Skeletal muscle cell (primary cell): ENCODE measurements at places on chromosomes 3 and 15.

DNA sequence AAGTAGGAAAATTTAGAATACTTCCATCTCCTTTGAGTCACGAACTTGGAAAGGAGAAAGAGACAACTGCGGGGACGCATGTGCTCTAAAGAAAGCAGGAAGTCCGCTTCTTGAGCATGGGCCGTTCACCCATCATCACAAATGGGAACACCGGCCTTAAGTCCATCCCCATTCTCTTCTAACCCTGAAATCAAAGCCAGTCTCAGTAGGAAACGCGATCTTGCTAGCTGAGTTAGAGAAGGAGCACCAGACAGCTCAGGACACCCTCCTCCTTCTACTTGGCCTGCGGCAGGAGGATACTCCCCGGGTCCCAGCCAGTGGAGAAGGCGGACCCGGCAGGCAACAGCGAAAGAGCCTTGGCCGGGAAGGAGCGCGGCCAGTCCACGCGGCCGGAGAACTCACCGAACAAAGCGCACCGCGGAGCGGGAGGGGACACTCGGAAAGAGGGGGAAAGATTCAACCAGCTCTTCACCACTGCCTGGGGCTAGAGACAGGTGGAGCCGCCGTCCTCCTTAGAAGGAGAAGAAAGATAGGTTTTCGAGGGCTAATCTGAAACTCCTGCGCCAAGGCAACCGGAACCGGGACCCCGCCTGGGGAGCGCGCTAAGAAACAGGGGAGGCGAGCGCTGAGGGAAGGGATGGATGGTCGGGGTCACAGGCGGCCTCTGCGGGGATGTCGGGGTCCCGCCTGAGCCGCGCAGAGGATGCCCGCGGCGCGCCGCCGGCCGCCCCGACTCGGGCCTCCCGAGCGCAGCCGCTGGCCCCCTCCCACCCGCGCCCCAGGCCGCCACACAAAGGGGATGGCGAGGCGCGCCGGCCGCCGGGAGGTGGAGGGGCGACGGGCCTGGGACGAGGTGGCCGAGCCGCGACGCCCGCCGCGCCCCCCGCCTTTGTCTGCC is 818 bp downstream of the SLC4A7 start:
- DNase-seq: peak; percentile 49

- no peak for DNase-seq
These were observed 526.7 kb upstream of the NAALADL2 start for GRCh38 chr3:174332391-174332790.

DNA sequence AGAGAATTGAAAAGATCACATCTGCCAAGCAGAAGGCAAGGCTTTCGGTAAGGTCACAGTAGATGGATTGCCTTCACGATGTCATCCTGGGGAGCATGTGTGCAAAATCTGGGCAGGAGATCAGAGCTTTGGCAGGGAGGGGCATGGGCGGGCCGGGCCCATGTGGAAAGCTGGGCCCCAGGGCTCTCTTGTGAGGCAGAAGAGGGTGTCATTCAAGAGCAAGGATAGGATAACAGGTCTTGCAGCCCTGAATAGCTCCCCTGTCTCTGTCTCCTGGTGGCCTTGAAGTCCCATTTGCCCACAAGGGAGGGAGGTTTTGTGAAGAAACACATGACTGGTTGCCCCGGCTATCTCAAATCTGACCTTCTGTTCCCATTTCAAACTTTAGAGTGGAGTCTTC is 172.0 kb downstream of the OPA1 start:
- DNase-seq: no peak

GRCh38 chr15:79261836-79262235 is 20.7 kb upstream of the ANKRD34C start:
- DNase-seq: no peak

DNA sequence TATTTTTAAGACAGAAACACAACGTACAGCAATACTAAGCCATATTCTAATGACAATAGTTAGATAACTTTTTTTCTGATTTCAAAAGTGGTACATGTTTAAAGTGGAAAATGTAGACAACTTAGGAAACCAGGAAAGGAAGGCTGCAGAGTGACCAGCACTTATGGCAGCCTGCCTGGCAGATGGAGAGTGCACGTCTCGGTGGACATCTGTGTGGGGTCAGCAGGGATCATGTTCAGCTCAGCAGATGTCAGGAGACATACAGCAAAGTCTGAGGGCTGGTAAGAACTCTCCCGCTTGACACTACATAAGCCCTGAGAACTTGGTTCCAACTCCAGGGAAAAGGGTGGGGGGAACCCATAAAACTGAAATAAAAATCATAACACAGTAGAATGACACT is 128.6 kb upstream of the ADPGK start:
- DNase-seq: no peak

- DNase-seq: no peak
These were observed 101.1 kb downstream of the EPHA6 start for GRCh38 chr3:96915445-96915844.

GRCh38 chr15:52050416-52050815 is 31.4 kb downstream of the MAPK6 start:
- DNase-seq: no peak

GRCh38 chr3:194455481-194455880 is 31.3 kb downstream of the ATP13A3 start:
- DNase-seq: no peak

- no peak for DNase-seq
These were observed 659 bp downstream of the GADL1 start for GRCh38 chr3:30893678-30894325.

GRCh38 chr3:8741581-8742261 is 8.1 kb downstream of the CAV3 start:
- DNase-seq: peak; percentile 70

DNA sequence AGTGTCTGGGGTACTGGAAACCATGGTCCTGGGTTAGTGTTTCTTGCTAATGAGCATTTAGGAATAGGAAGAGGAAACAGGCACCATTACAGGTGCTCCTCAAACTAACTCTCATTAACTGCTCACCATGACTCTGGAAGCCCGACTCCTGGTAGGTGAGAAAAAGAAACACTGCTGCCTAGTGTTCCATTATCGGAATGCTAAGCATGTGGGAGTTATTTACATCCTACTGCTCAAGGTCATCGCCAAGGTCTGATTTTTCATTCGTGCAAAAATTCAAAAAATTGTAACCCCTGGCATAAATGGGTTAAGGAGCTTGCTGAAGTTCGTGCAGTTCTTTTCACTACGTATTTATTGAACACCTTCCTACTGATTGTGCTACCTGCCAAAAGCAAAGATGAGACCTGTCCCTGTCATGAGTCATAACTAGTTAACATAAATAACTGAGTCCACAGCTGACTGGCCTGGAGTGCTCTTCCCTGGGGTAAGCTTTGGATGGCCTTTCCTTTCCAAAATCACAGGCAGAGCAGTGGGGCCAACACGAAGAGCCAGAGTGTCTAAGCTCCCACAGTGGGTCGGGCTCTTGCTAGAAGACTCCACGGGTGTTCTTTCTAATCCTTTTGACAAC is 22.7 kb upstream of the PAQR5 start:
- DNase-seq: no peak

GRCh38 chr3:197798863-197799262 is 7.8 kb downstream of the LRCH3 start:
- no peak for DNase-seq

DNA sequence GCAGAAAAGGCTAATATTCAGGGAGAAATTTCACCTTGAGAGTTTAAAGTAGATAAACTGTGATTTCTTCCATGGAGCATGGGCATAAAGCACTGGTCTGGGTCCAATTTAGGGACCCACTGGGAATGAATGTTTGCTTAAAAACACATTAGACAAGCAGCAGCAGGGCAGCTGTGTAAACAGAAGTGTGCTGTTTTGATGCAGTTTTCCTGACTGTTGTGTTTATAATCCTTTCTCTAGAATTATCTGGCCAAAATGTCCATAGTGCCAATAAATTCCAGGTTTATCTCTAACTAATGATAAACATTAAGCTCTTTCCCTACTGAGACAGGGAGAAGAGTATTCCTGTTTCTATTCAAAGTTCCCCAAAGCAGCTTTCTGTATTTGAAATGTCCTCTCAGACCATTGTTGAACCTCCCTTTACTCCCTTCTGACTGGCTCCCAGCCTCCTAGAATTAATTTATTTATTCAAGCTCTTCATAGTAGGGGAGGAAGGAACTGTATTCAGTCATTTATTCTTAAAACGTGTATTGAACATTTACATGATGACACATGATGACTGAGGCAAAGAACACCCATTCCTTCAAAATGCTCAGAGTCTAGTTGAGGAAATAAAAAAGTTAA is 7.0 kb upstream of the TM4SF18 start:
- DNase-seq: no peak

DNA sequence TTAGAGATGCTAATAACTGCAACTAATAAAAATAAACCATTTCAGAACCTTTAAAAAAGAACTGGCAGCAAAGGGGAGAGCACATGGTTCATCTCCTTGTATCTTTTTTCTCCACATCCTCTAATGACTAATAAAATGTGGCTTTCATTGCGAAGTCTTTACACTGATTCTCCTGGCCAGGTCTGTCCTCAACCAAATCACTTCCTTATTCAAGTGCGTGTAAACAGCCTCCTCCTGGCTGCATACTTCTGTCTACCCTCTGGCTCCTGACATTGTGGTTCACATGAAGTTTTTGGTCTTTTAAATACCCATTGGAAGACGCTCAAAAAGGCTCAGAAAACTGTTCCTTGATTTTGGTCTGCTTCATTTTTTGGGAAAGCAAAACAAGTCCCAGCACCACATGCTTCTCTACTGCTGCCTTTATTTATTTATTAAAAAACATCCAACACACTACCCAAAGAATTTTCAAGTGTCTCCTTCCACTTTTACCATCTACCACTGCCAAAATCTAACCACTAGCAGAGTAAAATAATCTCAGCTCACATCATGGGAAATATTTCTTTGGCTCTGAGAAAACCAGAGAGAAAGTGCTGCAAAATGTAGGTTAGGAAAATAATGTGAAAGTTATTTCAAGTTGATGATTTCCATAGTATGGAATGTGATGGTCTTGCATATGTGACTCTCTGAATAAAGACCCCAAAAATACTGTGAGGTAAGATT is 85.1 kb downstream of the EFL1 start:
- no peak for DNase-seq

DNA sequence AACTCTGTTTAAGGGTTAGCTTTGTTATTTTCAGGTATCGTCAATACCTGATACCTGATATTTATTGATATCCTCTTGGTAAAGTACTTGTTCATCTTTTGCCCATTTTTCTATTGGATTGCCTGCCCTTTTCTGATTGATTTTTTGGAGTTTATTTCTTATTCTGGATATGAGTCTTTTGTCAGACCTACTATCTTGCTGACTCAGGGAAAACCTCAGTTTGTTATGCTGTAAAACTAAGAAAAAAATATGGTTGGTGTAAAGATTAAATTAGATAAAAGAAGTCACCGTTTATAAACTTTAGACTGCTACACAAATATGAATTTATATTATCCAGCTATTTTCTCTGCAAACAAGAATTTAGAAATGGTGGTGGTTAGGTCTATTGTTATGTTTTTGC is 65.9 kb downstream of the CHRNA7 start:
- no peak for DNase-seq

GRCh38 chr15:32651229-32651837 is 9.8 kb downstream of the SCG5 start:
- DNase-seq: no peak

DNA sequence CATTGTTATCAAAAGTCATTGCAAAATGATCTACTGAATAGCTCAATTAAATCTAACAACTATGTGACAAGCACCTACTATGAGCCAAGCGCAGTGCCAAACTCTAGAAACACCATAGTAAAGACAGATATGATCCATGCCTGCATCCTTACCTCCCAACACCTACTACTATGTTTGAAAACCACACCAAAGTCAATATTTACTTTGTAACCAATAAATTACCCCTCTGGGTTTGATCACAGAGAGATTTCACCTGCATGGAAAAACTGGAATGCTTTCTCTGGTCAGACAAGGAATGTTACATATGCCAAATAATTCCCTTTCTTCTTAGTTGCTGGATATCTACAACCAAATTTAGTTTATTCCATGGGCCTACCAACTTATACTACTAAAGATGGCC is 422.2 kb downstream of the FHIT start:
- no peak for DNase-seq

GRCh38 chr15:99169769-99170311 is 65.0 kb downstream of the SYNM start:
- DNase-seq: no peak

DNA sequence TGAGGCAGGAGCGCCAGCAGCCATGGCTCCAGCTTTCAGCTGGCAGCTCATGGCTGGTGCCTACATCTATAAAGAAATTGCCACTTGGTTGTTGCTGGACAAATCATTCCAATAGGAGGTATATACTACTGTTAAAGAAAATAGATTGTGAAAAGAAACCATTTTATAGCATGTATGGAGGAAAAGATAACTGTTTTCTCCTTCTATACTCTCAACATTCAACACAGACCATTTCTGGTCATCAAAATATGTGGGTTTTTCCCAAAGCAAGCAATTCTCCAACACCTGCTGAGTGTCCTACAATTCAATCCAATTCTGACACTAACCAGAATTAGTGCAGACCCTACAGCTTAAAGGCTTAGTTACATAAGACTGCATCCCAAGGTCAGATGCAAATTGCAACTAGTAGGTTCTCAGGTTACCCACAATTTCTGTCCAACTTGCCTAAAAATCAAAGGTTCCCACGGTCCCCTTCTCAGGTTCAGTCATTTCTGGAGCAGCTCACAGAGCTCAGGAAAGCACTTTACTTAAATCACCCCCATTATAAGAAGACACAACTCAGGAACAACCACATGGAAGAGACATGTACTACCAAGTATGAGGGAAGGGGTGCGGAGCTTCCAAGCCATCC is 42.4 kb upstream of the STRIT1 start:
- DNase-seq: no peak

DNA sequence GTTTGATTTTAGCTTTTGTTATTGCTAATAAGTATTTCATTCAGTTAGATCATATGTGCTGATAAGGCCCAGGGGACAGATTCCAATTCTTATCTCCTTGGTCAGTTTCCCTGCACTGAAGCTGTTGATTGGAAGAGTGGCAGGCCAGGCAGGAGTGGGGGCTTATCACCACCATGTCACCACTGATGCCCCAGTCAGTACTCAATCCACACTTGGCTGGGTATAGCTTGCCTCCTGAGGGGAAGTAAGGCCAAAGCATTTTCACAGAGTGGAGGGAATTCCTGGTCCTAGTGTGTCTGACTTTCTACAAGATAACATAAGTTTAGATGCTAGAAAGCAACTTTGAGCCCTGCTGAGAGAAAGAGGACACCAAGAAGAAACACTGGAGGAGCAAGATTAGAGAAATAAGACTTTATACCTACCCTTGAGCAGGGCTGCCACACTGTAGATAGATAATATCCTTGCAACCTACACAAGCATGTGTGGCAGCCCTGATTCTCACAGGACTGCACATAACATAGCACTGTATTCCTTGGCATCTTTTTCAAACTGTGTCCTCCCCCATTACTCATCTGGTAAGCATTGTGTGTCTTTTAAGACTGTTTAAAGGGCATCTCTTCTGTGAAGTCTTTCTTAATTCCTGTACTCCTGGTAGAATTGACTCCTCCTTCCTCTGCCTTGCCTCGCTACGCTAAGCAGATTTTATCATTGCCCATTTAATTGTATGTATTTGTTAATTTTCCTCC is 24.3 kb downstream of the OXNAD1 start:
- DNase-seq: peak; percentile 20

- no peak for DNase-seq
These were observed 45.3 kb downstream of the ADAMTS9 start for GRCh38 chr3:64642327-64643151.

GRCh38 chr15:64697911-64698369 is 77.4 kb downstream of the RBPMS2 start:
- no peak for DNase-seq

GRCh38 chr15:88932875-88933330 is 19.7 kb upstream of the MFGE8 start:
- no peak for DNase-seq

- no peak for DNase-seq
These were observed 159.9 kb upstream of the SLC2A2 start for GRCh38 chr3:171186383-171186782.

- DNase-seq: no peak
These were observed 1.4 kb upstream of the BCL6 start for GRCh38 chr3:187746442-187747281.
